WTC11 (cell line): ENCODE measurements at places on chromosomes 11 and 22.

GRCh38 chr11:72709478-72710238 is 35.4 kb upstream of the PDE2A start:
- H3K36me3 ChIP-seq = peaks cover 15% of the 10 kb centered on the region; the same call in 1 of the 2 replicates
- no peak overlapping the region for H3K4me3 ChIP-seq
- no peak overlapping the region for H3K27ac ChIP-seq
- peaks cover 40% of the 10 kb centered on the region for H3K4me1 ChIP-seq
- no peak for DNase-seq

DNA sequence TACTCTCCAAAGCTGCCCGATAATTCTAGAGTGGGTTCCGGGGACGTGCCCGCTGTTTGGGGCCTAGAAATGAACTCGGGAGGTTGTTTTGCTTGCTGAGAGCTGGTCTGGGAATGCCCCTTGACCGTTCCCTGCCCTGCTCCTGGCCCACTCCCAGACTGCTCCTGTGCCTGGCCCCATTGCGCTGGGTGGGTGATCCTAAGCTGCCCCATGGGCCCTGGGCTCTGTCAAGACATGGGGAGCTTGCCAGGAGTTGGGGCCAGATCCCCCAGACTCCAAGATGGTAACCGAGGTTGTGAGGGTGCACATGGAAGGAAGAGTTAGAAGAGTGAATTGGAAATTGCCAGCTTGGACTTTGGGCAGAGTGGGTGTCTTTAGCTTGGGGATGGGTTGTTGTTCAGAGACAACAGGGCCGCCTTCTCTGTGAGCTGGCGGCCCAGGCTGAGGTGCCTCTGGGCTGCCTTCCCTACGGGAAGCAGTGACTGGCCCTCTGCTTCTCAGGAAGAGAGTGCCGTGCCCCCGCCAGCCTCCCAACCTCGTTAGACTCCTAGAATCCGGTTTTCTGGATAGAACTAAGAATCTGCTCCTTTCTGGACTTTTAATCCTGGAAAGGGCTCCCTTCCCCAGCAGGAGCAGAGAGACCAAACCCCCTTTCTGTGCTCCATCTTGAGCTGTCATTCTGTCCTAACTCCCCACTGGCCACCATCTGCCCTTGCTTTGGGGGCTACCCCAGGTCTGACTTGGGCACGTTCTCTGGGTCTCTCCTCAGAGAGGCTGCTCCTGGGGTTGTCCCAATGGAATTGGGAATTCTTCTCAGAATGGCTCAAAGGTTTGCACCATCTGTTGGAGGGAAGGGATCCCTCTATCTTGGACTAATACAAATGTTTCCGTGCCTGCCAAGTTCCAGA is 1.8 kb downstream of the ST3GAL4 start:
- H3K27me3 ChIP-seq = no peaks in the 10 kb centered on the region
- no peak overlapping the region for H3K27ac ChIP-seq
- H3K4me1 ChIP-seq = peaks cover 53% of the 10 kb centered on the region
- no peaks in the 10 kb centered on the region for H3K36me3 ChIP-seq

DNA sequence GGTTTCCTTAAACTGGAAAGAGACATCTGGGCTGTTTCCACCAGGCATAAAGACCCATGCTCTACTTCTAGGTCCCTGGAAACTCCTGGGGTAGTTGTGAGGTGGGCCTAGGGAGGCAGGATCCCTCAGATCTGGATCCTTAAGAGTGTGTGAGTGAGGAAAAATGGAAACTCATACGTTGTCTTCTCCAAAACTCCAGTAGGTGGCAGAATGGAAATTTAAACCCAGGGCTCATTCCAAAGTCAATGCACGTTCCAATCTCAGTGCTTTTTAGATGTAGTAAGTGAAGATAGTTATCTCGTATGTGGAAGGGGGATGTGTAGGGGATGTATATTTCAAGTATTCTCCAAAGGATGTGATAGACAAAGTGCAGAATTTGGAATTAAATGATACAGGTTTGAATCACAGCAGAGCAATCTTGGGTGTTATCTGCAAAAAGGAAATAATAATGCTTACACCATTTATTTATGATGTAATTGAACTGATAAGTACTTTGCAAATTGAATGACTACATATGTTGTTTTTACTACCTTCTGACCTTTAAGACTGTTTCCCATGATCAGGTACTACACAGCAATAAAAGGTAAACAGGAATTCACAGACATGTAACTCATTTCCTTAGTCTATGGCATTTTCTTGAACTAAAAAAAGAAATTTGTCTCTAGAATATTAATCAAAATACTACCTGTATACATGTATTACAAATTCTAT is 13.1 kb upstream of the MMP1 start:
- DNase-seq = no peak
- H3K36me3 ChIP-seq = no peaks in the 10 kb centered on the region
- no peaks in the 10 kb centered on the region; the same call in 1 of the 2 replicates for H3K27me3 ChIP-seq
- no peak overlapping the region for H3K27ac ChIP-seq
- peaks cover 25% of the 10 kb centered on the region for H3K4me1 ChIP-seq
- no peak overlapping the region for H3K4me3 ChIP-seq

DNA sequence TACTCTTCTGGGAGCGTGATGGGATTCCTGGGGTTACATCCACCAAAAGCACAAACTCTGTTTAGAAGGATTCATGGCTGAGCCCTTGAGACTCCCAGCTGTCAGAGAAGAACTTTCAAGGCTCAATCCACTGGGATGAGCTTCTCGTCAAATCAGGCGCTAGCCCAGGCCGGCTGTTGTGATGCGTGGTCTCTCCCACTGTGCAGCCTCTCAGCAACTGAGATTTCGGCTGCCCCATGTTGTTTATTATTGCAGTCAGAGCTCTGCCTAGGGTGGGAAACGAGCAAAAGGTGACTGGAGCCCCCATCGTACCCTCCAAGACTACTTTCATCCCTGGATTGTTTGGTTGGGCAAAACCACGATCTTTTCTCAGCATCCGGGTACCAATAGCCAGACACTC is 251.6 kb downstream of the ETS1 start:
- no peak for DNase-seq
- no peak overlapping the region for H3K4me3 ChIP-seq
- H3K4me1 ChIP-seq = peaks cover 18% of the 10 kb centered on the region
- no peak overlapping the region for H3K27ac ChIP-seq
- H3K27me3 ChIP-seq = no peaks in the 10 kb centered on the region

DNA sequence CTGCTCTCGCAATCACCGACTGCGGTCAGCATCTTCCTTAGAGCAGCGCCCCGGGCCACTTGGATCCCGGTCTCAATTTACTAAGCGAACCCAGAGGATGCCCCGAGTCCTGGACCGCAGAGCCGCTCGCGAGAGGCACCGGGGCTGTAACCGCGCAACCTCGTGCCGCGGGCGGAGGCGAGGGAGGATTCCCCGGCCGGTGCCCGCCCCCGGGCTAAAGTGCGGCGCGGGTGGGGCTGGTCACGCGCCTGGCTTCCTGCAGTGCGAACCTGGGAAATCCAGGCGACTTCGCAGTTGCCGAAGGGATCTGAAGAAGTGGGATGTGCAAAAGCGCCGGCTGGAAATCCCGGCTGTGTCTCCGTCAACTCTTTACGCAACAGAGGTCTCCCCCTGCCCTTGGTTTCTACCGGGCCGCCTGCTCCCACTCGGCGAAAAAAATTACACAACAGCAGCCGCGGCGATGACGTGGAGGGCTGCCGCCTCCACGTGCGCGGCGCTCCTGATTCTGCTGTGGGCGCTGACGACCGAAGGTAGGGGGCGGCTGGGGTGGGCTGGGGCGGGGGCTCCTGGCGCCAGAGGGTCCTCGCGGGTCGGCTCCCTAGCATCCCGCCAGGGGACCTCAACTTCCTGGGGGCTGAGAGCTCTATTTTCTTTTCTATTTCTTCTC is at the start of gene NCR3LG1:
NCR3LG1 (plus strand) TSS at position 291 of the 667 bp plus-strand sequence; CDS start at position 461, 170 bp downstream.
- peak; percentile 59 for DNase-seq
- peaks cover 85% of the 10 kb centered on the region for H3K27me3 ChIP-seq
- peaks cover 2% of the 10 kb centered on the region for H3K36me3 ChIP-seq
- peaks cover 27% of the 10 kb centered on the region for H3K4me1 ChIP-seq
- H3K27ac ChIP-seq = no peak within 1 kb of the TSS
- peak within 1 kb of the TSS; percentile 82 for H3K4me3 ChIP-seq

- H3K27me3 ChIP-seq = peaks cover 2% of the 10 kb centered on the region
- peak overlapping the region; percentile 47; the same call in 1 of the 2 replicates for H3K27ac ChIP-seq
- DNase-seq = no peak
- H3K4me3 ChIP-seq = no peak overlapping the region
These were observed 145.9 kb downstream of the CEP164 start for GRCh38 chr11:117473481-117474091.

DNA sequence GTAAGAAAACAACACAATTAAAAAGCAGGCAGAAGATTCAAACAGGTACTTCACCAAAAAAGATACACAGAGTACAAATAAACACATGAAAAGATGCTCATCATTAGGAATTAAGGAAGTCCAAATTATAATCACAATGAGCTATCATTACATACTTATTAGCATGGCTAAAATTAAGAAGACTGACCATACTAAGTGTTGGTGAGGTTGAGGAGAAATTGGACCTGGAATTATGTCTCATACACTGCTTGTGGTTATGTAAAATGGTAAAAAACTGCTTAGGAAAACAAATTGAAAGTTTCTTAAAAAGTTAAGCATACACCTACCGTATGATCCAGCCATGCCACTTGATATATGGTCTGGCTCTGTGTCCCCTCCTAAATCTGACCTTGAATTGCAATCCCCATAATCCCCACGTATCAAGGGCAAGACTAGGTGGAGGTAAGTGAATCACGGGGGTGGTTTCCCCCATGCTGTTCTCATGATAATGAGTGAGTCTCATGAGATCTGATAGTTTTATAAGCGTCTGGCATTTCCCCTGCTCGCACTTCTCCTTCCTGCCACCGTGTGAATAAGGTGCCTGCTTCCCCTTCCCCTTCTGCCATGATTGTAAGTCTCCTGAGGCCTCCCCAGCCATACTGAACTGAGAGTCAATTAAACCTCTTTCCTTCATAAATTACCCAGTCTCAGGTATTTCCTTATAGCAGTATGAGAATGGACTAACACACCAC is 4.8 kb downstream of the SAAL1 start:
- H3K27me3 ChIP-seq = no peaks in the 10 kb centered on the region
- H3K36me3 ChIP-seq = peaks cover 44% of the 10 kb centered on the region
- DNase-seq = no peak
- no peak overlapping the region for H3K4me3 ChIP-seq

GRCh38 chr11:23679041-23679440 is 817.8 kb upstream of the LUZP2 start:
- no peaks in the 10 kb centered on the region for H3K27me3 ChIP-seq
- no peak overlapping the region for H3K27ac ChIP-seq
- H3K4me1 ChIP-seq = no peaks in the 10 kb centered on the region
- H3K4me3 ChIP-seq = no peak overlapping the region
- no peak for DNase-seq

DNA sequence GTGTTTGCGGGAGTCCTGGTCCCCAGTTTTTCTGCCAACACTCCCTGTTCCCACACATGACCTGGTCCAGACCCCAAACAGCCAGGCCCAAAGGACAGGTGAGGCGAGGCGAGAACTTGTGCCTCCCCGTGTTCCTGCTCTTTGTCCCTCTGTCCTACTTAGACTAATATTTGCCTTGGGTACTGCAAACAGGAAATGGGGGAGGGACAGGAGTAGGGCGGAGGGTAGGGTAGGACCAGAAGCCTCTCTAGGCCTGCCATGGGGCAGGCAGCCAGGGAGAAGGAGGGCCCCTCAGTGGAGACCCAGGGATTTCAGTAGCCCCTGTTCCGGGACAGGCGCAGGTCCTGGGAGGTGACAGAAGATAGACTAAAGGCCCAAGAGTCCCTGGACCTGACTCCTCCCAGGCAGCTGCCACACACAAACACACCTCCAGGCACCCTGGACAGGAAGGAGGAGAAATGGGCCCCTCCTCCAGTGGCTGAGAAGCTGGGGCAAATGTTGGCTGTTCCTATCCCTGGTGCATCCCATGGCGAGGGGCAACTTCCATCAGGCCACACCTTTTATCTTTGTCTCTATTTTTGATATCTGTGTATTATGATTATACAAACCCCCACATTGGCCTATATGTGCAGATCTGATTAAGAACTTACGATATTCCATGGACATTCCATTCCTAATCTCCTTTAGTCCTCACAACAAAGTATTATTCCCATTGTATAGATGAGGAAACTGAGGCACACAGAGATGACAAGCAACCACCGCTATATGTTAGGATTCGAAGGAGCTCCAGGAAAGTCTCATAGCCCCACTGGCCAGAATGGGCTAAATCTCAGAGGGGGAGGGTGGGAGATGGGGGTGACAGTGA is 626 bp upstream of the F2 start:
- H3K4me1 ChIP-seq = peaks cover 2% of the 10 kb centered on the region; the same call in 1 of the 2 replicates
- H3K4me3 ChIP-seq = no peak overlapping the region
- H3K36me3 ChIP-seq = no peaks in the 10 kb centered on the region

DNA sequence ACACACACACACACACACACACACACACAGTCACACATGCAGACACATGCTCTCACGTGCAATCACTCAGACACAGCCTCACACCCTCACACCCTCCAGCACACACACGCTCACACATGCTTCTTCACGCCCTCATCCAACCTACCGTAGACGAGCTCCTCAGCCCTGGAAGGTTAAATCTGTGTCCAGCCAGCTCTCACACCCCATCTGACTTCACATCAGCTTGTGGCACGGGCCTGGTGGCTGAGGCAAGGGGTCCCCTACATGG is 1.3 kb upstream of the SCUBE1 start:
- no peak for DNase-seq
- peaks cover 33% of the 10 kb centered on the region for H3K4me1 ChIP-seq
- H3K27me3 ChIP-seq = peaks cover 52% of the 10 kb centered on the region
- H3K4me3 ChIP-seq = peak overlapping the region; percentile 37
- no peaks in the 10 kb centered on the region for H3K36me3 ChIP-seq
